ENCODE measurements at places on chromosomes 5 and 9. TPM values are rescaled to one million over a fixed set of nuclear protein-coding genes. Genes with fewer than 3 reads are reported as not detected.
A peak's percentile ranks its signal among the peaks of the same experiment; 100 is the strongest.

ACTBL2 gene
- not detected for total RNA-seq

NR2F1-AS1 gene
- total RNA-seq, result 10.4 TPM

PCDHB15 gene
- 3.8 TPM for total RNA-seq

FOXD4L4 gene
- 0.06 TPM for total RNA-seq

C8G gene
- total RNA-seq, result not detected

DCAF10 gene
- 16.9 TPM for total RNA-seq

MEIKIN gene
- total RNA-seq, result not detected

RNF183 gene
- total RNA-seq, result not detected

PCDHB12 gene
- 3.6 TPM for total RNA-seq

DNA sequence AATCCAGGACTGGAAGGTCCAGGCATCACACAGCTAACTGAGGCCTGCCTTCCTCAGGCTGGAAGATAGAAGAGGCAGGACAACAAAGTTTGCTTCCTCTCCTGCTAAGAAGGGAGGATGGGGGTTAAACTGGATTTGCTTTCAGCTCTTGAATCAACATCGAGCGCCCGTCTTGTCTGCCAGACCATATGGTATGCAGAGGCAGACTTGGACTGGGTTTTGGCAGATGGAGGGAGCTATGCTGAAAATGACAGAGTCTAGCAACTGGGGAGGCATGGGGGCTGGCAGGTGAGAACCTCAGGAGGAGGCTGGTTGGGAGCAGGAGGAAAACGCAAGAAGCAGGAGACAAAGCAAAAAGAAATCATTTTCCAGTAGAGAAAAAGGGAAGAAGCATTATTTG is 289.5 kb upstream of the IL12B start:
- no peak for DNase-seq

GRCh38 chr5:83485842-83486241 is 14.3 kb downstream of the VCAN start:
- DNase-seq, result no peak

DNA sequence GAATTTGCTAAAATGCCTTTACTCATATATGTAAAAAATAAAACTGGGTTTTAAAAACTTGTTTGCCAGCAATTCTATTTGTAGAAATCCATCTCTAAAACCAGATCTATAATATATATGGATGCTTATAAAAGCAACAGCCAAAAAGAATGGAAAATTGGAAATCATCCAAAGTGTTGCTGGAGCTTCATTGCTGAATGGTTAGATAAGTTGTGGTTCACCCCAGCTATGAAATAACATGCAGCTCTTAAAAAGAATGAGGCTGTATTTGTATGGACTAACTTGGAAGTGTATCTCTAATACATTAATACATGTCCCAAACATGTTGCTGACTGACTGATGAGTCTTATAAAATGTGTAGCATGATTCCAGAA is 76.2 kb downstream of the STK10 start:
- DNase-seq, result peak; percentile 68

- peak; percentile 3 for DNase-seq
Observed at GRCh38 chr9:74570879-74571512, 73.9 kb downstream of the RORB start.

DNA sequence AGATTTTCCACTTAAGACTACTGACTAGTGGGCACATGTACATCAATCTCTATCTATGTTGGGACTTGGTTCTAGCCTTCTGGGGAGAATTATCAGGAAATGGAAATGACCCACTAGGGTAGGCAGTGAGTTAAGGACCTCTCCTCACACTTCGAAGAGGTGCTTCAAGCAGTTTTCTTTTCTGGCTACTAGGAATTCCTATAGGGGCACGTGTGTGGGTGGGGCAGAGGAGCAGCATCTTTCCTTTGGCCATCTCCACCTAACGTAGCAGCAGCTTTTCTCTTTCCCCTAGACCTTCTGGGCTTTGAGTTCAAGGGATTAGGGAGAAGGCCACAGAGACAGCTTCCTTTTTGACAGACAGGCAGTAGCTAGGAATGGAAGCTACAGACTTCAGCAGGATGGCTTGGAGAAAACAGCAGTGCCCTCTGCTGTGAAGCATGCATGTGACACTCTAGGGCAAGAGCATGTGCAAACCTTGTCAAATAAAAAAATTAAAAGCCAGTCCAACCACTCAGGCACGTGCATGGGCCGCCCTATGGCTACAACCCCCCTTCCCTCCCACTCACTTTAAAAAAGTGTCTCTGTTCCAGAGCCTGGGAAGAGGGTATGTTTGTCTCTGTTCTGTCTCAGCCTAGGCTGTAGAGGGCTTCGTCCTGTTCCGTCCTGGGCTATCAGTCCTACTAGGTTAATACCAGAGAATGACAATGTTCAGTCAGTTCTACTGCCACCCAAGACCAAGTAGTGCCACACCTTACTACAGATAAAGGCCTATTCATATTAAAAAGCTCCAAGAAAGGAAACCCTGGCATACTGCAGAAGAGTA is 8.7 kb upstream of the GFRA3 start:
- peak; percentile 42 for DNase-seq

DNA sequence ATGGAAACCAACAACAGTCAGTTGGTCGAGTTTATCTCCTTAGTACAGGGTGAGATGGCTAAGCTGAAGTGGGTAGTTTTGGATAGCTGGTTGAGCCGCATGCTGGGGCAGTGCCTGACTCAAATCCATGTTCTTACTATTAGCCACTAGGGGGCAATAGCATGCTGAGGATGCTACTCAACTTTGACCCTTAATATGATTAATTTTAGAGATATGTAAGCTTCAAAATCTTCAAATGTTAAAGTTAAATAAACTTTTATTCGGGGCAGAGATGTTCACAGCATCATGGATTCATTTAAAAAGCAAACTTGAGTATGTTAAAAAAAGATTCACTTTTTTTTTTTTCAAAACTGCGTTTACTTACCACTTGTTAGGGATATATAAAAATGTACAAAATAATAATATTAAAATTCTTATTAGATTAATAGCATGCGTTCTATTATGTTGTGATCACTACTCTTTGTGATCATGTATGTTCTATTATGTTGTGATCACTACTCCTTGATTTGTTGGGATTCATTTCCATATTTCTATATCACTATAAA is 57.0 kb downstream of the C9orf153 start:
- DNase-seq, result peak; percentile 54

GRCh38 chr5:143297756-143298155 is 105.7 kb downstream of the NR3C1 start:
- DNase-seq, result no peak

- peak; percentile 72 for DNase-seq
Observed at GRCh38 chr5:180636403-180637075, 12.9 kb downstream of the FLT4 start.

- DNase-seq, result no peak
Observed at GRCh38 chr9:106376689-106377088, 486.3 kb upstream of the ZNF462 start.
